Stimulated activated CD8-positive, alpha-beta memory T cell treated with anti-CD3 and anti-CD28 coated beads, Interleukin-4, amount 100 ng/mL, for 4 hours (primary cell): ENCODE measurements at places on chromosomes 6 and 20.

GRCh38 chr20:32397567-32398084, 39.5 kb downstream of the ASXL1 start:
- DNase-seq, result no peak

DNA sequence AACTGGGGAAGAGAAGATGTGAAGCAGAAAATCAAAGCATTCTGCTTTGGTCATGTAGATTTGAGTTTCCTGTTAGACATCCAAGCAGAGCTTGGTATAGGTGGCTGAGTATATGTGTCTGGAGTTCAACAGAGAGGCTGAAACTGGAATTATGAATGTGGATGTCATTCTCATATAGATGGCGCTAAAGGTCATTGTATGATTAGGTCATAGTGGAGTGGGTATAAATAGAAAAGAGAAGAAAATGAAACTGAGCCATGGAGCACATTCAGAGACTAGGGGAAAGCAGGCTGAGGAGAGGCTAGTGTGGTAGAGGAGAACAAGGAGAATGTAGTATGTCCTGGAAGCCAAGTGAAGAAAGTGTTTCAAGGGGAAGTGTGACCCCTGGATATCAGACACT, 295.6 kb upstream of the PLN start:
- DNase-seq, result no peak

DNA sequence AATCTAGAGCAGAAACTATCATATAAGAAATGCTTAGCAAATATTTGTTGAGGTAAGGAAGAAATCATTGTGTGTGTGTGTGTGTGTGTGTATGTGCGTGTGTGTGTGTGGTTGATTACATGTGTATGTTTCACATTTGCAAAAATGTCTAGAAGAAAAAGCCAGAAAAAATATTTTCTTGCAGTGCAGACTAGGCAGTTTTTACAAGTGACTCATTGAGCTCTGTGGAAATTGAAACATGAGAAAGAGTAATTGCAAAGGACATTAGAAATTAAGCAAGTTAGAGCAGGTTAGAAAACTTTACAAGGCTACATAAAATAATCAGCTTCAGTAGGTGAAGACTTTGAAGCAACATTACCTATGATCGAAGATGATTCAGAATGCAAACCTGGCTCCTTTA, 669.0 kb upstream of the EYS start:
- no peak for DNase-seq

GRCh38 chr6:107740496-107741190, 83.5 kb downstream of the SCML4 start:
- DNase-seq, result no peak

DNA sequence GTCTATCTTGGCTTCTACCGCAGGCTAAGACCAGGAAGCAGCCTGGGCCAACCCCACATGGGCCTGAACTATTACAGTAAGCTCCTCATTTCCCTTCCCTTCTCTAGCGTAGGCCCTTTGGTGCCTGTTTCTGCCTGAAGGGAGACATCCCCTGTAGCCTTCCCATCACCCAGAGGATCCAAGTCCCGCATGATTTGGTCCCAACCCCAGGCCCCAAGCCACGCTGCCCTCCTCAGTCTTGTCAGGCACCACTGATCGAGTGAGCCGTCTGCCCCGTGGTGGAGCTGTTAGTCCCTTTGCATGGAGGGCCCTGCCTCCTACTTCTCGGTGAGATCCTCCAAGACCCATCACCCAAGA, 46.4 kb downstream of the EBF4 start:
- DNase-seq, result no peak

- DNase-seq, result no peak
Observed at GRCh38 chr6:131159578-131159977, 24.3 kb downstream of the AKAP7 start.

DNA sequence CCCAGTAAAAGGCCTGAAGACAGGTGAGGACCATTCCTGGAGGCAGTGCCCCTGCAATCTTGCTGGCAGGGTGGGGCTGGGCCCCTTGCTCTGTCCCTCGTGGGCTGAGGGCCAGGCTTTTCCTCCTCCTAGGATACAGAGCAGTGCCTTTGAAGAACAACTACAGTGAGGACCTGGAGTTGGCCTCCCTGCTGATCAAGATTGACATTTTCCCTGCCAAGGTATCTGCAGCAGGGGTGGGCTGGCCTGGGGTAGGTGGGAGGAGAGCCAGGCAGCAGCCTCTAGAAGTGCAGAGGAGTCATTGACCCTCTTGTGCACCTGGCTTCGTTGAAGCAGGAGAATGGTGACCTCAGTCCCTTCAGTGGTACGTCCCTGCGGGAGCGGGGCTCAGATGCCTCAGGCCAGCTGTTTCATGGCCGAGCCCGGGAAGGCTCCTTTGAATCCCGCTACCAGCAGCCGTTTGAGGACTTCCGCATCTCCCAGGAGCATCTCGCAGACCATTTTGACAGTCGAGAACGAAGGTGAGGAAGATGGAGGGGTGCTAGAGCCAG, 36.5 kb downstream of the PLCG1 start:
- no peak for DNase-seq

DNA sequence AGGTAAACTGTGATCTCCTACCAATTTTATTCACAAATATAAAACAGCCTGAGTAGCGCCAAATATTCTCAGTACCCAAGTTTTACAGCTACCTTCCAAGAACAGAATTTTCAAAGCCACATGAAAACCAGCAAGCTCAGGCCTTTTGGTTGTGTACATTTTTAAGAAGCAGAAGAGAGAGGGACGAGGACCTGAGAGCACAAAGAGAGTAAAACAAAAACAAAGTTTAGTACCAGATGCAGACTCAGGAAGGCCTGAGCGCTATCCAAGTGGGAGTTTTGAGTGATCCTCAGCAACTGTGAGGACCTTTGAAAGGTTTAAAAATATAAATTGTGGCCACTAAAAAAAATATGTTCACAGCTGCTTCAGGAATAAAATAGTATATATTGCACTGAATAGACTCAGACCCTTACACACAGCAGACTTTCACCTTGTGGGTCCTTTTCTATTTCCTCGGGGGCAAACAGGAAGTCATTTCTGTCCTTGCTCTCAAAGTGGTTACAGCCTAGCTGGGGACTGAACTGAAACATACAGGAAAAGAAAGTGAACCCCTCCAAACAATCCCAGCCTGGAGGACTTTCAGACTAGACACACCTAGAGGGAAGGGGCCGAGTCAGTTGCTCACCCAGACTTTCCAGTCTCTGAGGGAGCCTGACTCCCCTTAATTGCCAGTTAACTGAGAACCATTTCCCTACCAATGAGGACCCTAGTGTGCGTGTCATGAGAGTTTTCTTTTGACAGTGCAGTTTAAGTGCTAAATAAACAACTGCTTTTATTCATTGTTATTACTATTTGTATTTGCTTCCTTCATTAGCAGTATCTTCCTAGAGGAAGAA, 48.5 kb upstream of the NT5E start:
- DNase-seq, result no peak

DNA sequence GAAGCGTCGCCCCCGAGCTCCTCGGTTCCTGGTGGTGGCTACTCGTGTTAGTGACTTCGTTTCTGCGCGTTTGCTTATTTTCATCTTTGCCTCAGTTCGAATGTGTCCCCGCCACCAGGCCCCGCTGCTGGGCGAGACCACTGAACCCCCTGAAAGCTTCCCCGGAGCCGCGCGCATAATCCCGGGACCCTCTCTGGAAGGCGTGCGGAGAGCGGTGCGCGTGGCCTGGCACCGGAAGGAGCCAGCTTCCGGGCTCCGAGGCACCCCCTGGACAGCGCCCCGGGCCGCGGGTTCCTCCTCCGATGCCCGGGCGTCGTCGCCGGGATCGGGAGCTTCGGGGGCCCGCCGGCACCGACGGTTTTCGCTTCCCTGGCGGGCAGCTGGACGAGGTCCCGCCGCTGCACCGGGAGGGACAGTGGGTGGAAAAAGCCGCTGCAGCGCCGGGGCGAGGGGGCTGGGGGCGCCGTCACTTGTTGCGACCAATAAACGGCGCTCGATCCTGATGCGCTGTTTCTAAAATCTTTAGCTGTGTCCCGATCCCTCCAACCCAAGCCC, 643 bp upstream of the SLC35D3 start:
- DNase-seq, result no peak

DNA sequence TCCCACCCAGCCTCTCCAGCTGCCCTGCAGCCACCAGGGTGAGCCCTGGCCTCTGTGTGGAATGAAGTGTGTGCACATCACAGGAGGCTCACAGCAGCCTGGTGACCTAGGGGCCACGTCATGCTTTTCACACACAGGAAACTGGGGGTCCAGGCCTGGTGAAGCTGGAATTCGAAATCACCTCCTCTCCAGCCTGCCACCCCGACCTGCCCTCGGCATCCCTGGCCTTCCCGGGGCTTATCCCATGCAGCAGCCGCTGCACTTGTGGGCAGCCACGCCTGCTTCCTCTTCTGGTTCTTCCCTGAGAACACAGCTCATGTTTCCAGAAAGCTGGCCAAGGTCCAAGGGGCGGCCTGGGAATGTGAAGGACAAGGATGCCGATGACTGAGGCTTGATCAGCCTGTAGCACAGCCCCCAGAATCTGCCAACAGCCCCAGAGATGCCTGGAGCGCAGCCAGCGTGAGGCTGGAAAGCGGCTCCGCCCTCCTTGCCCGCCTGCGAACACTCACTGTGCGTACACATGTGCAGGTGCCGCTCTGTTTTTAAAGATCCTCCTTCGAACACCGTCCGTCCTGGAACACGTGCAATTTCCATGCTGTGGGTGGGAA, 4.2 kb upstream of the NTSR1 start:
- DNase-seq, result no peak

- no peak for DNase-seq
Observed at GRCh38 chr6:135722190-135722589, 129.3 kb upstream of the PDE7B start.

- no peak for DNase-seq
Observed at GRCh38 chr20:6282642-6283041, 159.8 kb upstream of the FERMT1 start.

- DNase-seq, result no peak
Observed at GRCh38 chr20:47126709-47127108, 229.8 kb downstream of the ZMYND8 start.

DNA sequence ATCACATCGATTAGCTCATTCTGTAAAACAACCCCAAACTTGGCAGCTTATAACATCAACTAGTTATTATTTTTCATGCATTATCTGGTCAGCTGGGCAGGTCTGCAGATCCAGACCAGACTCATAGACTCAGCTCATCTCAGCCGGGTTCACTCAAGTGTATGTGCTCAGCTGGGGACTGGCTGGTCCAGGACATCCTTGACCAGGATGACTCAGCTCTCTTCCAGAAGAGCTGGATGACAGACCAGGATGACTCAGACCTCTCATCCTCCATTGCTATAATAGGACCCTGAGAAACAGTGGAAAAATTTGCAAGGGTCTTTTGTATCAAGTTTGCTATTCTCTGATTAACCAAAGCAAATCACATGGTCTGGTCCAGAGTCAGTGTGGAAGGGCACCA, 312.5 kb upstream of the PLCB4 start:
- DNase-seq, result no peak

- DNase-seq, result no peak
Observed at GRCh38 chr6:70241031-70241430, 61.9 kb downstream of the COL9A1 start.

- no peak for DNase-seq
Observed at GRCh38 chr6:106829451-106829850, 145.1 kb downstream of the CD24 start.

- DNase-seq, result no peak
Observed at GRCh38 chr20:57163041-57163440, 103.4 kb downstream of the BMP7 start.

- DNase-seq, result no peak
Observed at GRCh38 chr6:82257088-82257774, 9.7 kb upstream of the IBTK start.

DNA sequence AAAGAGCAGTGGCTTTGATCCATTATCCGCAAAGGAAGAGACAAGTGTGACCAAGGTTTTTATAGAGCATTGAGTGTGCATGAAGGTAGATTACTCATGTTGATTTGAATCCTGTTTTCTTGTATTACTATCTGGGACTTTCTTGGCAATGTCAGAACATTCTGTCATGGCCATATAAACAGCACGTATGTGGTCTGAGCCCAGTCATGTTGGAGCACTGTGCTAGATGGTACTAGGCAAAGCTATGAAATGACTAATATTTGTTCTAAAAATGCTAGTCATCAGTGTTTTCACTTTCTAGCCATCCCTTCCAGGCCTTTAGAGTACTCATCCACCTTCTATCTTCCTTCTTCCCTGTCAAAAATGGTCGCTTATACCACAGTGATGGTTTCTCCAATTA, 278.6 kb upstream of the FLRT3 start:
- DNase-seq, result no peak

DNA sequence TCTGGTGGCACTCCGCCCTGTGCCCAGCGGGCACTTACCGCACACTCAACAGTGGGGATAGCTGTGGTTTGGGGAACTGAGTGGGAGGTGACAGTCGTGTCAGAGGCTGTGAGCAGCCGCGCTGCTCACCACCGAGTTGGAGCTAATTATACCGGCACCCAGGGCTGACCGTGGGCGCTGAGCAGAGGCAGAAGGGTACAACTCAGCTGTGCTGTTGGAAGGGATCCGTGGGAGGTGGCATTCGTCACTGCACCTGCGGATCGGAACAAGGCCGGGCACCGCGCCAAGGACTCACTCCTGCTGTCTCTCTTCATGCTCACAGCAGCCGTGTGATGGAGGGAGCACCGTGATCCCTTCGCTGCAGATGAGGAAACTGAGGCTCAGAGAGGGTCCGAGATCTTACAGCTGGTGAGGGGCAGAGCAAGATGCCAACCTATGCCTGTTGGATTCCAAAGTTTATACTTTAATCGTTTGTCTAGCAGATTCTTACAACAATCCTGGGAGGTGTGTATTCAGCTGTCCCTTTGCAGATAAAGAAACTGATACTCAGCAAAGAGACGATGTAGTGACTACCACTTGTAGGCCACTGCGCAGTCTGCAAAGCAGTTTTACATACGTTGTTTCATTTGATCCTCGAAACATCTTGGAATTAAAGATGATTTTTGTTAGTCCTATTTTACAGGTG, 713 bp upstream of the ELMO2 start:
- DNase-seq, result peak; percentile 87

DNA sequence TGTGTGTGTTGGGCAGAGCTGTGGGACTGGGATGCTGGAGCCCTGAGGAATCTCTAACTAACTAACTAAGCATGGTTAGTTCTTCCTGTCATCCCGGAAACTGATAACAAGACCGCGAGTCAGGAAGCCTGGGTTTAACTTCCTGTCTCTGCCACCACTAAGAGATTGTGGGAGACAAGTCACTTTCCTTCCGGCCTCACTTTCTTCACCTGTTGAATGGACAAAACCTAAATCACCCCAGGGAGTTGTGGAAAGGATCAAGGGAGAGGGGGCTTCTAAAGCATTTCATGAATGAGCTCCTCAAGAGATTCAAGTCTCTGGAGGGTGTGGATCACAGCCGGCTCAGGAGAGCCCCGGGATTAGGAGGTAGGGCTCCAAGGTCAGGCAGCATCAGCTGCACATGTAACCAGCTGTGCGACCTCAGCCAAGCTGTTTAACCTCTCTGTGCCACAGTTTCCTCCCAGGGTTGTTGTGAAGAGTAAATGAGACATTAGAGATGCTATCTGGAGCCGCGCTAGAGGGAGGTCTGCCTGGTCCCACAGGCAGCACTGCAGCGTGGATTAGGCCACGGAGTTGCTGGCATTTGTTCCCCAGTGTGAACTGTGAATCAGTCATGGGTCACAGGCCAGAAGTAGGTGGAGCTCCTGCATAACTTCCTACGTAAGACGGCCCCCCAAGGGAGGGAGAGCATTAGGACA, 105.1 kb downstream of the TOX2 start:
- DNase-seq, result no peak
